Bronchial epithelial cell (primary cell): ENCODE measurements at places on chromosomes 1 and 21. TPM values are rescaled to one million over a fixed set of nuclear protein-coding genes. Genes with fewer than 3 reads are reported as not detected.

GRCh38 chr1:96872757-96873156 lies 151.2 kb downstream of the PTBP2 start:
- DNase-seq = no peak

GRCh38 chr1:181128592-181129497 lies 40.3 kb downstream of the IER5 start:
- DNase-seq = no peak

DNA sequence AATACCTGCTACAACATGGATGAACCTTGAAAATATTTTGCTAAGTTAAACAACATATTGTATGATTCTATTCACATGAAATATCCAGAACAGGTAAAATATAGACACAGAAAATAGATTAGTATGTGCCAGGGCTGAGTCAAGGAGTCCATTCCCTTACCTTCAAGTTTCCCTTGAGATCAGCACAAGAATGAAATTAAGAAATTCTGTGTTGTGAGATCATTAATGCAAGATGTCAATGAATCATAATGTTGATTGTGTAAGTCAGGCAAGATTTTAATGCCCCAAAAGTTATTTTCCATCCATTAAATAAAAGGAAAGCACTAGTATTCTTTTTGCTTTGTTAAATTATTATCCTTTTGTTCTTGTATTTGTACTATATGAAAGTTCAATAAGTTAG lies 139.4 kb downstream of the MRPL39 start:
- peak; percentile 44 for DNase-seq

DNA sequence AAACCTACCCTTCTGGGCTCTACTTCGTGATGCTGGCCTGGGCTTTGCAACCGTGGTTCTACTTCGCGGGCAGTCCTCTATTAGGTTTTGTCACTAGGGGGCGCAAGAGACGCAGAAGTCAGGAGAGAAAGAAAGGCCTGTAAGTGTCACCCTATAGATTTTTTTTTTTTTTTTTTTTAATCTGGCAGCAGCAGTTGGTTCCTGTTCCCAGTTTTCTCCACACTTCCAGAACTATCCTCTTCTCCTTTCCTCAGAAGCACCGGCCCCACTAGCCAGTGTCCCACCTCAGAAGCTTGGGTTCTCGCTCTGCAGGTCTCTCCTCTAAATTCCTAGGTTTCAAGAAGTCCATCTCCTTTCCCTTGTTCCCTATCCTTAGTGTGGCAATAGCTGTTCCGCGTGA lies 9.1 kb upstream of the LCE2D start:
- DNase-seq = peak; percentile 68

- no peak for DNase-seq
Observed at GRCh38 chr1:112672009-112672408, 2.5 kb upstream of the MOV10 start.

The OR2L5 gene
- total RNA-seq = not detected in 2 replicates

The WDR64 gene
- under 0.01 TPM in 1 of 2 replicates, not detected in the other for total RNA-seq

The HES3 gene
- not detected in 2 replicates for total RNA-seq

The S100A7A gene
- not detected in 2 replicates for total RNA-seq

The HFM1 gene
- not detected in 2 replicates for total RNA-seq

The ATP1A4 gene
- total RNA-seq = not detected in 2 replicates

The SPRR1B gene
- 11.8 and 91.5 TPM in 2 replicates for total RNA-seq
